ENCODE measurements at places on chromosomes 2 and 18. TPM values are rescaled to one million over a fixed set of nuclear protein-coding genes. Genes with fewer than 3 reads are reported as not detected.

ERICH2 gene
- polyA plus RNA-seq: 13.2 TPM

ITGA6 gene
- 66.4 TPM for polyA plus RNA-seq

TGFBRAP1 gene
- 14.2 TPM for polyA plus RNA-seq

SCYGR4 gene
- polyA plus RNA-seq: not detected

SFTPB gene
- polyA plus RNA-seq: 183 TPM

VWC2L gene
- not detected for polyA plus RNA-seq

STK39 gene
- polyA plus RNA-seq: 23.6 TPM

PCARE gene
- polyA plus RNA-seq: not detected

MYOM1 gene
- 3.1 TPM for polyA plus RNA-seq

GRCh38 chr2:9984871-9985480 is 33.5 kb downstream of the GRHL1 start:
- DNase-seq: no peak

DNA sequence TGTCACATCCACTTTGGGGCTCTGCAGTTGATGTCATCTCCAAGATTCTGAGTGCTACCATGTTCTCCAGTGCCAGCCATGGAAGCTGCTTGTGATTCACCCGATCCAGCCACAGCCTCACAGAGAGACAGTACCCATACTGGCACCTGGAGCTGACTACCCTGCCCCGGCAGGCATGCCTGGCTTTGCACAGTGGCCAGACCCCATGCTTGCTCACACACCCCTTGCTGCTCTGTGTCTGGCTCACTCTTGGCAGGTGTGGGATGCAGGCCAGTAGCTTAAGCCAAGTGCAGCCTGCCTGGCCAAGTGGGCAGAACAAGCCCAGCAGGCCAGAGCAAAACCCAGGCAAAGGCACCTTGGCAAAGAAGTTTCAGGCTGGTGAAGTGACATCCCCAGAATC is 828.4 kb upstream of the VRK2 start:
- peak; percentile 38 for DNase-seq

- no peak for DNase-seq
These were observed 45.9 kb upstream of the EGR4 start for GRCh38 chr2:73339201-73339600.

DNA sequence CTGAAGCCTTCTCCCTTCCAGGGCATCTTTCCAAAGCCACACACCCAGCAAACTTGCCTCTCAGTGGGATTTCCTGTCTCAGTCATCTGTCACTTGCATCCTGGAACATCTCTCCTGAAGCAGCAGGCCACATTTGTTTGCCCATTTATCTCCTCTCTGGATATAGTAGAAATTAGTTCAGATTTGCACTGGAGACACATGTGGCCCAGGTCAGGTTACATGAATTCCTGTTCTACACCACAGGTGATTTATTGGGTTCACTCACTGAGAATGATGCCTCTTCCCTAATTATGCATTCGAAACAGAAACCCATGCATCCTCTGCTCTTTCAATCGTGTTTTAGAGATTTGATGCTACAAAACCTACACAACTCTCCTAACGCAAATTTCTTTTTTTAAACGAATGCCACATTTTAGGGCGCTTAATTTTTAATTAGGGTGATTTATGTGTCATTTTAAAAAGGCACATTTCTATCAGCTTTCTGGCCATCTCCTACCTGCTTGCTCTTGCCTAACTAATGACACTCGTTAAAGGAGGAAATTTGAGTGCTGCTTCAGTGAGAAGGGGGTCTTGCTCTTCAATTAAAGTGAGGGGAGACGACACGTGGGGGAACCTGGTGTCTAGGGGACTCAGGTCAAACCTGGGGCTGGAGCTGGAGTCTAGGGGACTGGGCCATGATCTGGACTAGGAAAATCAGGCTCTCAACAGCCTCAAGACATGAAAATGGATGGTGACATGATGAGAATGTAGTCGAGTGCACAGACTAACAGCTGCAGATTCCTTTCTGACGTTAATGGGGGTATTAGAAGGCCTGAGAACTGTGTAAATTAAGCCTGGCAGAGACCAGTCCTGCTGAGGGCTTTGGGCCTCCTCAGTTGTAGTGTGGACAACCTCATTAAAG is 221.4 kb downstream of the CLIP4 start:
- no peak for DNase-seq

- DNase-seq: no peak
These were observed 673.8 kb upstream of the FANCL start for GRCh38 chr2:58914733-58915505.

DNA sequence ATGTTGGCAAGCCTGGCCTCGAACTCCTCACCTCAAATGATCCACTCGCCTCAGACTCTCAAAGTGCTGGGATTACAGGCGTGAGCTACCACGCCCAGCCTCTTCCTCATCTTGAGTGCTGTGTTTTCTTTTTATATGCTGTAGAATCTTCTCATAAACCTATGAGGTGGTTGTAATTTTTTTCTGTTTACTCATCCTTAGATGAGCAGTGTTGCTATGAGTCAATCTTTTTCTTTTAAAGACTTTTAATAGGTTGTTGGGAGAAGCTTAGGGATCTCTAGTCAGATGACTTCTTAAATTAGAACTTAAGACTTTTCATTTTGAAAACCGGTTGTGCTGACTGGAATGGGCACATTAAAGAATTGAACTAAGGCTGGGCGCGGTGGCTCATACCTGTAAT is 8.7 kb upstream of the AAK1 start:
- DNase-seq: no peak

DNA sequence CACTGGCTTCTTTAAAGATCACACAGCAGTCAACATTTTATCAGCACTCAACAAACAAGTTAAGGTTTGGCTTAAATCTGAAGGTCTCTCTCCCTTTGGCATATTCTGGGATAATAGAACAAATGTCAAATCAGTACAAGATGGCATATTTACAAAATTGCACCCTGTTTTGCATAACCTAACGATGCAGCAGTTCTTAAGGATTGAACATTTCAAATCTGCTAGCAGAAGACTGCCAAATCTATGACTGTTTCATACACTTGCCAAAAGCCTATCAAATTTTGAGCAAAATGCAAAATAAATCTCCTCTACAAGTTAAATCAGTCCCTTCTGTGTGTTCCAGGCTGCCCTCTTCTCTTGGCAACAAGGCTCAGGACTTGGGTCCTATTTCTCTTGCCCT is 73.6 kb downstream of the DPP4 start:
- DNase-seq: no peak

- DNase-seq: no peak
These were observed 152.3 kb downstream of the PRPF40A start for GRCh38 chr2:152564754-152565551.

DNA sequence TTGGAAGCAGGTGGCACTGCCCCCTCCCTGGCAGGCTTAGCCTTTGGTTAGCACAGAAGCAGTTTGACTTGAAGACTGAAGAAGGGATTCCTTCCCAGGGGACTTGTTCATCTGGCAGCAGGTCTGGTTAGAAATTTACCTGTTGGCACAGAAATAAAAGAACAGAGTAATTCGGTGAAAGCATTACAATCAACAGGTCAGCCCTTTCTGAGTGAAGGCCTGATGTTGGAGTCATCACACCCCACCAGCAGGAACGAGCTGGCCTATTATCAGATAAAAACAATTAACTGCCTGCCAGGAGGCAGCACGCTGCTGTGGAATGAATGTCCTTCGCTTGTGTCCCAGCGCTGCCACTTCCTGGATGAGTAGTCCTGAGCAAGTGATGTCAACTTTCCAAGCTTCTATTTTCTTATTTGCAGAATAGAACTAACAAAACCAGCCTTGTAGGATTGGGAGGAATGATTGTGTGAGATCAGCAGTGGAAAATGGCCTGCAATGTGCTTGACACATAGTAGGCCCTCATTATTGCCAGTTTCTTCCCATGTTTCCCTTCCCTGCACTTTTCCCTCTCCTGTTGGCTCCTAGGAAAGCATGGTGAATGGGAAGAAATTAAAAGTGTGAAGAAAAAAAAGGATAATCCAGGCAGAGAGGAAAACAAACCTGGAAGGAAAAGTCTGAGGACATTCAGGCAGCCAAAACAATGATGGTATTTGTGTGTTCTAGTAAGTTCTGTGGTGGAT is 29.0 kb downstream of the LGALSL start:
- DNase-seq: no peak

GRCh38 chr2:188449561-188449960 is 157.9 kb downstream of the GULP1 start:
- no peak for DNase-seq

DNA sequence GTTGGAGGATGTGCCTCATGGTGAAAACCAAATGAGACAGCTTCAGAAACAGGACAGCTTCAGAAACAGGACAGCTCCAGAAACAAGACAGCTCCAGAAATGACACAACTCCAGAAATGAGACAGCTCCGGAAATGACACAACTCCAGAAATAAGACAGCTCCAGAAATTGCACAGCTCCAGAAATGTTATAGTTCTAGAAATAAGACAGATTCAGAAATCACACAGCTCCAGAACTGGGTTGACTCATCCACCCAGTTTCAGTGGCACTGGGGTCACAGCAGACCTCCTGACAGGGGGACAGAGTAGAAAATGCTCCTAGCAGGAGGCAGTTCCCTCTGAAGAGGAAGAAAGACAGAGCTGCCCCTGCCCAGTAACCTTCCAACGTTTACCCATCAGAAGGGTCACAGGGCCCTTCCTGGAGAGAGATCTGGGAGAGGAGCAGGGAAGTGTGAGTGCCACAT is 26.9 kb upstream of the COL6A3 start:
- DNase-seq: no peak

DNA sequence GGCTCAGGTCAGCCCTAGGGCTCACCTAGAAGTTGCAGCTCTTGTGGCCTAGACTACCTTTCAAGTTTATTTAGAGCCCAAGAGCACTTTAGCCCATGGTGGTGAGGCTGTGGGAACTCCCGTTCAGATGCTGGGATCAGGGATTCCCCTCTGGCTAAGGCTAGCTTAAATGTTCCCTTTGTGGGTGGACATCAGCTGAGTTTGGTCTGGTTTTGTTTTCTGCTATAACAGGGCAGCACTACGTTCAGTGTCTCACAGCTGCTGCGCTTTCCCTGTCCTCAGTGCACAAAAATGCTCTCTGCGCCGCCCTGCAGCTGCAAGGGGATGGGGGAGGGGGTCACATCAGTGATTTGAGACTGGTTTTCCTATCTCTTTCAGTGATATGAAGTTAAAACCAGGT is 170.5 kb upstream of the KCNJ3 start:
- no peak for DNase-seq

DNA sequence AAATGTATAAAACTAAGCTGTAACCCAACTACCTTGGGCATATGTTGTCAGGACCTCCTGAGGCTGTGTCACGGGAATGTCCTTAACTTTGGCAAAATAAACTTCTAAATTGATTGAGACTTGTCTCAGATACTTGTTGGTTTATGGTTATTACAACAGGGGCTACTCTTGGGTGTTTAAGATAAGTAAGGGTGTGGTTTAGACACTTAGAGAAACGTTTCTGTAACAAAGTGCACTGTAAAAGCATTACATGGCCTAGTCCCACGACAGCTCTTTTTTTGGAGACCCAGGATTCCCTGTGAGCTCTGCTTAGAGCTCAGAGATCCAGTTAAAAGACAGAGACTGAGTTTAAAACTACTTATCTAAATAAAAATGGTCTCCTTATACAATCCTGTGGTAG is 32.3 kb upstream of the LIPG start:
- DNase-seq: no peak

- DNase-seq: no peak
These were observed 136.2 kb downstream of the CERS6 start for GRCh38 chr2:168592181-168592831.

DNA sequence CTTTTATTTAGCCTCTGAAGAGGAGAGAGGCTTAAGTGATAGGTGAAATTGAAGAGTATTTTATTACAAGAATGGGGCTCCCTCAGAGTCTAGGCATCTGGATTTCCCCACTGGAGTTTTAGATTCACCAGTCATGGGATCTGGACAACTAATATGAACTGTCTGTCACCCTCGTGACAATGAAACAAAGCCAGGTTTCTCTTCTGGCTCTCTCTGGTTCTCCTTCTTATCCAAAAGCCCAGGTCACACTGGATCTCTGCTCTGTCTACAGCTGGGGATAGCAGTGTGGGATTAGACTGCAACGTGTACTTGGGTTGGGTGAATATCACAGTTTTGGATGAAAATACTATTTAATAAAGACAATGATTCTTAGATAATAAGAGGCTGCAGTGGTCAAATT is 31.2 kb downstream of the LHCGR start:
- DNase-seq: no peak

- no peak for DNase-seq
These were observed 125.2 kb downstream of the INHBB start for GRCh38 chr2:120471166-120471565.

DNA sequence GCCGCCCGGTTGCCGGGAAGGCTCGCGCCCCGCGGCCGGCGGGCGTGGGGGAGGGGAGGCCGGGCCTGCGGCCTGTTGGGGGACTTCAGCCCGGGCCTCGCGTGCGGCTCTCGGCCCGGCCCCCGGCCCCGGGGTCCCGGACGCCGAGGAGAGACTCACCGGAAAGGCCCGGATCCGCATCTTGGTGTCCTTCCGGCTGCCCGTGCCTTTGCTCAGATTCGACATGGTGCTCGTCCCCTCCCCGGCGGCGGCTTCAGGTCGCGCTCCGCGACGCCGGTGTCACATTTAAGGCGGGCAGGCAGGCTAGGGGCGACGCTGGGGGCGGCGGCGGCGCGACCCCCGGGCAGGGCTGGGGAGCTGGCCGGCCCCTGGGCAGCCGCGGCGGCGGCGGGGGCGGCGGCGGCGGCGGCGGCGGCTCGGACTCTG is 365 bp downstream of the CUL3 start:
- peak; percentile 64 for DNase-seq

DNA sequence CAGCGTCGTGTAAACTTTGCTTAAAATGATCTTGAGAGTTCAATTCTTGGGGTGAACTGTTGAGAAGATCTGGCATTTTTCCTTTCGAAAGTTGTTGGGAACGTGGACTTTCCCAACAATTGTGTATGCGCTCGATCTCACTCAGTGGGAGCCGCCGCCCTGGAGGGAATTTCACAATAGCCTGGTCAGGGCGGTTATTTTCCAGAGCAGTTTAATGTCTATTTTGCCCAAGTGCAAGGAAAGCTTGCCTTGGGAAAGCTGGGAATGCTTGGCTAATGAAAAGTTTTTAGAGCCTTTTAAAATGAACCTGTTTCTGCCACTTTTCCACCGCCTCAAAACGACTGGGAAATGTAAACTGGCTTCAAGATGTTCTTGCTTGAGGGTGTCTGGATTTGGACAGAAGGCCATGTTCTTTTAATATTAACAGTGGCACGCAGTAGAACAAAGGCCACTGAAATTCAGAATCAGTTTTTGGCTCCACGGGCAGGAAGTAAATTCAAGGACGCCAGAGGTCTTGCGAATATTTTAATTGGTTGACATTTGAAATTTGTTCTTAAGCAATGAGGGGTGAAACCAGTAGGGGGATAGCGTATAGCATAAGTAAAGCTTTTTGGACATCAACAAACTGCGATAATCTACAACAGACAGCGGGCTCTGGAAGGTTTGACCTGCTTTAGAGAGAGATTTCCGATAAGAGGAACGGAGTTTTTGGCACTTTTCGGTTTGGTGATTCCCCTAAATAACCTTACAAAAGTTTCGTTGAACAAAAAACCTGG is 1.2 kb downstream of the CFLAR start:
- DNase-seq: no peak

DNA sequence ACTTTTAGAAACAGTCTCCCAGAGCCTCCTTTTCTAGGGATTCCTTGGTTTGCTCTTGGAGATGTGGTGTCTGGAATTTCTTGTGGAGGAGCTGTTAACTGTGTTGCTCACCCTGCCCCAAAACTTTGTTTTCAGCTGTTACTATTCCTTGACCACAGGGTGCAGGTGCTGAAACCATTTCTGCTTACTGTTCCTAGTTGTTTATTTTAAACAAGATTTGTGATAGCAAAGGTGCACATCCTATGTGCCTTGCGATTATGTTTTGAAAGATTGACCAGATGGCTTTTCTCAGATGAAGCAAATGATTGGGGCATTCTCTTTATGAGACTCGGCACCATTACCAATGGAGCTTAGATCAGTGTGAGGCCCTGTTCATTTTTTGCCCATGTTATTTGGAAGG is 111.2 kb downstream of the RAB3GAP1 start:
- no peak for DNase-seq

All from left lung (tissue), 14 donors.